ENCODE measurements at places on chromosomes 1 and 21. TPM values are rescaled to one million over a fixed set of nuclear protein-coding genes. Genes with fewer than 3 reads are reported as not detected.

Gene NOL9
- total RNA-seq = 34.9 TPM

Gene PUSL1
- 21.5 TPM for total RNA-seq

Gene TNFRSF25
- total RNA-seq = 60.9 TPM

Gene OR11L1
- total RNA-seq = not detected

Gene LRRC71
- total RNA-seq = not detected

Gene OPRD1
- total RNA-seq = 0.17 TPM

Gene SYT11
- total RNA-seq = 0.12 TPM

DNA sequence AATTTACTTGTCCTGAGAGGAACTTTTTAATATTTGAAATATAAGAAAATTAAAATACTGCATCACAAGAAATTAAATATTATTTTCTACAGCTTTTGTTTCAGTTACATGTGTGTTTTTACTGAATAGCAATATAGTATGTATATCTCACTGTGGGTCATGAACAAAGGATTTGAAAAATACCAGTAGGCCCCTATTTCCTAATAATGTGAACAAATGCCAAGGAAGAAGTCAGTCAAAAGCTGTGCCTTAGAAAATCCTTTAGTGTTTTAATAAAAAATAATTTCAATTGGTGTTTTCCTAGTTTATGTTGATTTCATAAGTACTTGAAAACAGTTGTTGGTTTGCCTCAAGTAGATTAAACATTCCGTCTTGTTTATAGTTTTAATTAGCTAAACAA lies 46.7 kb downstream of the SMYD3 start:
- DNase-seq = no peak

DNA sequence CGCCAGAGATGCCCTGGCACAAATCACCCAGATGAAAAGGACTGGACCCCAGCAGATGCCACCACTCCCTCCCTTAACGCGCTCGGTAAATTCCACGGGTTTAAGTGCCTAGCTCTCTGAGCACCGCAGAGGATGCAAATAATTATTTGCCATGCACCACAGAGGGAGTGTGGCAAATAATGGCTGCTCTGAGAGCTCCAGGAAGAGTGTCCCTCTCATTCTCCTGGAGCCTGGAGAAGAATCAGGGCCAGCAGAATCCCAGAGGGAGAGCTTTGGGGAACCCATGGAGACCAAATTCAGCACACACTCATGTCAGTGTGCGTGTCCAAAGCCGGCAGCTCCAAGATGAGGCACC lies 667 bp downstream of the HHIPL2 start:
- no peak for DNase-seq

- DNase-seq = peak; percentile 0
These were observed 18.8 kb downstream of the TMPRSS15 start for GRCh38 chr21:18384771-18385170.

DNA sequence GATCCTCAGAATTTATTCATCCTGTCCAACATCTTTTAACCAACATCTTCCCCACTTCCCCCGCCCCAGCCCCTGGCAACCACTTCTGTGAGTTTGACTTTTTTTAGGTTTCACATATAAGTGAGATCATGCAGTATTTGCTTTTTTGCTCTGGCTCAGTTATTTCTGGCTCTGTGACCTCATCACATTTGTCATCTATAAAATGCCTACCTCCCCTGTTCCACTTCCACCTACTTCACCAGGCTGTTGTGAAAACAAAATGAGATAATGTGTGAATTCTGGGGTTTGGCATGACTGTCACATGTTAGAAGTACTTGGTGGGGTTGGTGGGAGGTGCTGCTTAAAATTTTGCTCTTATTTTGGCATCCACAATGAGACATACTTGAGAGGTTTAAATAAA lies 18.4 kb downstream of the HHAT start:
- DNase-seq = no peak

GRCh38 chr1:203742436-203742835 lies 22.5 kb upstream of the LAX1 start:
- no peak for DNase-seq

- DNase-seq = no peak
These were observed 486.6 kb downstream of the USP25 start for GRCh38 chr21:16216288-16216962.

DNA sequence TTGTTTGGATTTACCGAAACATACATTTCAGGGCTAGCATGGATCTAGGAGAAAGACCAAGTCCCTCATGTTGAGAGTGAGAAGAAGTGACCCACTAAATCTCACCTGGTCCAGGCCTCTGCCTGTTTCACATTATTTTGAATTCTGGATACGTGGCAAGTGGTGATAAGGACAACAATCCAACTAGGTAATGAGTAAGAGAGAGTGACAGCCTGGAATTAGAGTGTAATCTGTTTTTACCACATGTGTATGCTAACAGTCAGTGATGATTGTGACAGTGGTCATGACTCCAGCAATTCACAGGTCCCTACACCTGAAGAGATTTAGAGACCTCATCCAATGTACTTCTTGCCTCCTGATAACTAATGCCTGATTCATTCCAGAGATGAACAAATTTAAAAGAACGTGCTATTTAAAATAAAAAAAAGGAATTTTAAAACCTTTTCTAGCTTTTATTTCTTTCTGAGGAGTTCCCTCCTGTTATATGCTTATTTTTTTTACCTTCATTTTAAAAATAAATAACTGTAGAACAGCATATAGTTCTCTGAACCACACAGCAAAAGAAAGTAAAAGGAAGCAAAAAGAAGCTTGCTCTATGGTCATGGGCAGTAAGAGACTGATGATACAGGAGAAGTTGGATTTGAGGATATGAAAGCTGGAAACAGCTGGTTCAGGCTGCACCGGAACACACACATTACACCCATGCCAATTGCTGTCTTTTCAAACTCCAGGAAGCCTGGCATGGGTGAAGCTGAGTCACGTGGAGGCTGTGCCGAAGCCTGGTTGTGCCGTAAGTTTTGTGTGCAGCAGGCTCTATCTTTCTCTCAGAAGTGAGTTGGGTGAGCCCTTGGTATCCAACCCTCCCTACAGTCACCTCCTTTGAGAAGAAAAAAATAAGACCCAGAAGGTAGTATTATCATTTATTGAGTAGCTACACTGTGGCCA lies 14.7 kb downstream of the C1orf116 start:
- DNase-seq = peak; percentile 78

DNA sequence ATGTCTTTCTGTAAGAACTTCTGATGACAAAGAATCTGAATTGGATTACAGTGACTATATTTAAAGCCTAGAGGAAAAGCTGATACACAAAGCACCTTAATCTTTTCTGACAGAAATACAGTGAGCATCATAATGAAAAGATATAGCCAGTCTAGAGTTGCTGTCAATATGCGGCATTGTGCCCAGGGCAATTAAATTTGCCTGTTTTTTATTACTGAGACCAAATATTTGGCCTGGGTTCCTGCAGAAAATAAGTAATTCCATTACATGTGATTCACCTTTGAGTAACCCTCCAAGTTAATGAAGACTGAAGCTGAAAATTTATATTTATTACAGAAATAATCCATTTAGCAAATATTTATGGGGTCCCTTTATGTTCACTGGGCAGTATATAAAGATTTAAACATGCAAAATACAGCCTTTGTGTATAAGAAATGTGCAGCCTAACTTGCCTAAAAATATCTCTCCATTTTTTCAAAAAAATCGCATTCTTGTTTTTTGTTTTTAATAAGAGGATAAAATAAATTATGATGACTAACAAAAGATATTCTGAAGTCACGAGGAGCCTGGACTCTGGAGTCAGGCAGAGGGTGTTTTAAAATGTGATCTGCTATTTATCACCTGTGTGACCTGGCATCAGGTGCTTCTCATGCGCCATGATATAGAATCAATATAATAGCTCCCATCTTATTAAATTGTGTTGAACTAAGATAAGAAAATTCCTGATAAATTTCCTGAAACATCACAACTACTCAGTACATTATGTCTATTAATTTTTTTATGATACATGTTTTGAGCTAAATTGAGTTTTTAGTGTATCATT lies 83.6 kb downstream of the SGIP1 start:
- DNase-seq = no peak

DNA sequence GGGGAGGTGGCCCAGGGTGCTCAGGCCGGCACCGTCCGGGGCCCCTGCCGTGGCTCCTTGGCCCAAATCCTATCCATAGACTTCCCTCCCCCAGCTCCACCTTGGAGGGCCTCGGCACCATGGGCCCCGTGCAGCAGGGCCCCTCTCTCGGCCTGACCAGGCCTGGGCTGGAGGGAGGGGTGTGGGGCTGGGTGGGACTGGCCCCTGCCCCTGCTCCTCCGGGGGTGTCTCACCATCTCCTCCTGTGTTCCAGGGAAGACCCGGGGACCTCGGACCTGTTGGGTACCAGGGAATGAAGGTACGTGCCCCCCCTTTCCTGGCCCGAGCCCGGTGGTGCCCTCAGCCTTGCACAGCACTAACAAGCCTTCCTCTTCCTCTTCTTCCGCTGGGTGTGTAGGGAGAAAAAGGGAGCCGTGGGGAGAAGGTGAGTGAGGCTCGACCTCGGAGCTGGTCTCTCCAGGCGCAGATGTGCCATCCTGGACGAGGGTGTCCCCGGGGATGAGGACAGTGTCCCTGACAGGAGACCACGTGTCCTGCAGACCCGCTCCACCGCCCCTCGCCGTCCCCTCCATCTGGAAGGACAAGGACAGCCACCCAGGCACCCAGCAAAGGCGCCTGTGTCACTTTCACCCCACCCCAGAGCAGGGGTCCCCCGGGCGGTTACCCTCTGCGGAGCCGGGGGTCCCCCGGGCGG lies 7.9 kb downstream of the COL6A1 start:
- DNase-seq = no peak

DNA sequence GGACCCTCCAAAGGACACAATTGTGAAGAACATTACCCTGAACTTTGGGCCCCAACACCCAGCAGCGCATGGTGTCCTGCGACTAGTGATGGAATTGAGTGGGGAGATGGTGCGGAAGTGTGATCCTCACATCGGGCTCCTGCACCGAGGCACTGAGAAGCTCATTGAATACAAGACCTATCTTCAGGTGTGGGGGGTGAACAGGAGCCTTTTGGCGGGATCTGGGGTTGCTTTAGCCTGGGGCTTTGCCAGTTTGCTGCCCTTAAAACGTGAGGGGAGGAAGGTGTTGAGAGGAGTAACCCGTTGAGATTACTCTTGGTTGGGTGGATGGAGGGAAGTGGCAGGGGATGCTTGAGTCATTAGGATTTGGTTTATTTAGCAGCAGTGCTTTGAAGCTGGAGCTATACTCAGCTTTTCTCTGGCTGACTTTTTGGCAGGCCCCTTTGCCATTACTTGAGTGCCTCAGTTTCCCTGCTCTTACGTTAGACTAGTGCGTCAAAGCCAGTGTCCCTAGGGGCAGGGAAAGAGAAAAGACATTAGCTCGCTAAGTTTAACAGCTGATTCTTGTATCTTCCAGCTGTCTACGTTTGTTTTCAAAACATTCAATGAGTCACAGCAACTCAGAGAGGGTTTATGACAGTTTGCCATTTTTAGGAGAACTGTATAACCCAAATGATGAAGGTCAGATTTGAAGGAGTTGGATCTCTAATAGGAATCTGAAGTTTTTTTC lies 4.4 kb downstream of the NDUFS2 start:
- no peak for DNase-seq

DNA sequence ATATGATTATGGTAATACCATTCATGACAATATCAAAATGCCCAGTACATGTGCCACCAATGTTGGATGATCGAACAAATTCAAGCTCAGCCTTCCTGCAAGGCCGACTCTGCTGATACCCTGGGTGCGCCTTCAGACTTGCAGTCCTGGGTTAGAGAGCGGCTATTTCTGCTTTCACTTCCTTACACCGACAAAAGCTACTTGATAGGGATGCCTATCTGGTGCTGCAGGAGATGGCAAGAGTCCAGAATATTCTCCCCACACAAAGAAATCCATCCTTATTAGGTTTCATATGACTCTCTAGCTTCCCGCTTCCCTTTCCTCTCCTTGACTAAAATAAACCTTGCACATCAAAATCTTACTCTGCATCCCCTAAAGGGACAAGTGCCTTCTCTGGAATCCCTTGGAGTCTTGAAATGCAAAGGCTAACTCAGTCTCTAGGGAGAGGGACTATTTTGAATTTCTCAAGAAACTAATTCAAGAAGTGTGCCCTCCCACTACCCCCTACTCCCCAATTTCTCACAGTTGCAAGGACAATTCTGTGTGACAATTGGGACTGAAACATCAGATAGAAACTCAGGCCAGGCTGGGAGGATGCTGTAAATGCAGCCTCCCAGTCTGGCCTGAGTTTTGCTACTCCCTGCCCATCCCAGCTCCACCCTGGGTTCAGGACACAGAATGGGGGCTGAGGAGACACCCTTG lies 103.1 kb upstream of the USP24 start:
- no peak for DNase-seq

DNA sequence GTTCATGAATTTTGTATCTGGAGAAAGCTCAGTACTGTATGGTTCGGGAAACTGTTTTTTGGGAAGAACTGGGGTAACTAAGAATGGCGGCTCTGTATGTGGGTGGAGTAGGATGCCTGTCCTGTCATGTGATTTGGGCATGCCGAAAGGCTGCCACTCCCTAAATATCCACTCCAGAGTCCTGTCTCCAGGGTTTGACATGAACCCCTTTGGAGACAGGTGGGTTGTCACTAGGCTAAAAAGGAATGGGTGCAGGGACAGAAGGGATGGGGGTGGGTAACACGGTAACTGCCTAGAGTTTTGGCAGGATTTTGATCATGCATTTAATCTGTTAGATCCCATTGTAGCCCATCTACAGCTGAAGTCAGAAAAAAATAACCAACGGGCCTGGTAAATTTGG lies 150.1 kb downstream of the KCNJ6 start:
- DNase-seq = no peak

GRCh38 chr1:160330119-160330518 lies 12.9 kb downstream of the COPA start:
- no peak for DNase-seq

DNA sequence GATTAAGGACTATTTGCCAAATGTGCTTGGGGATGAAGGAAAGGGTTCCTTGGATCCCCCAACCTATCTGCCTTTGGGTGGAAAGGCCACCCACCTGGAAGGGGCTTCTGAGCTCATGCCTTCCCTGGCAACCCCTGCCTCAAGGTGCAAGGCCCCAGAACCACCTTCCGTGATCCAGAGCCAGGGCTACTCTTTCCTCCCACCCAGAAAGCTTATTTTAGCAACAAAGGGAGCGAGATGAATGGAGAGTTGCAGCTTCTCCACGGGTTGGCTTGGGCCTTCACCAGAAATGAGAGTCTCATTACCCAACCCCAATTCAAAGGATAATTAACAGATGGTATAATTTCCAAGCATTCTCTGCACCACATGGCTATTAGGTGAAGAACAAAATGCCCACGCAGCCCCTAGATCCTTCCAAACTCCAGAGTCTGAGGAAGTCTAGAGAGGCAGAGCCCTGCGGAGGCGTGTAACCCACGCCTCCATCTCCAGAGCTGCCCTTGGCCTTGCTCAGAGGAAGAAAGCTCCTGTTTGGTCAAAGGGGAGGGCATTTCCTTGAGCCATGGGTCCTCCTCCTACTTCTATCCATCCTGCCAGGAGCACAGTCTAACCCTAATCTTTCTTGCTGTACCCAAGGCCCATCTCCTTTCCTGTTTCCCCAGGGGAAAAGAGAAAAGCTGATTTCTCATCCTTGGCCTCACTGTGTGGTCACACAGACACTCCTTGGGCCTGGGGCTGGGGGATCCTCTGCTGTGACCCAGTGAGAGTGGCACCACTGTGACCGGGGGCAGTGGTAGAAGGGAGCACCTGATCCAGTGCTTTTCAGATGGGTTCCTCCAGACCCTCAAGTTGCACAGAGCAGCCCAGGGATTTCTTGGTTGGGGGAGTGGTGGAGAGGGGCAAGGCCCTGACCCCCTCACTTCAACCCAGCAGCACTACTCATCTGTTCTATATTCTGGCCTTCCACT lies 1.7 kb upstream of the CELSR2 start:
- DNase-seq = no peak
